ENCODE measurements at places on chromosomes 12 and 14.

- no peak for DNase-seq
Observed at GRCh38 chr12:12909228-12909994, 18.0 kb downstream of the GPRC5A start.

DNA sequence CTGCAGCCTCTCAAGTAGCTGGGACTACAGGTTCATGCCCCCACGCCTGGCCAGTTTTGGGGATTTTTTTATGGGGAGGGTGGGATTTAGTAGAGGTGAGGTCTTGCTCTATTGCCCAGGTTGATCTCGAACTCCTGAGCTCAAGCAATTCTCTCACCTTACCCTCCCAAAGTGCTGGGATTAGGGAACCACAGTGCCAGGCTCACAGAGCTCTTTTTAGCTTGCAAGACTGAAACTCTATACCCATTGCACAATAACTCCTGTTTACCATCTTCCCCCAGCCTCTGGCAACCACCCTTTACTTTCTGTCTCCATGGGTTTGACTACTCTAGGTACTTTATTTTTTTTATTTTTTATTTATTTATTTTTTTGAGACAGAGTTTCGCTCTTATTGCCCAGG is 25.7 kb upstream of the CDK17 start:
- no peak for DNase-seq

- DNase-seq = no peak
Observed at GRCh38 chr14:55662752-55663151, 82.7 kb downstream of the KTN1 start.

DNA sequence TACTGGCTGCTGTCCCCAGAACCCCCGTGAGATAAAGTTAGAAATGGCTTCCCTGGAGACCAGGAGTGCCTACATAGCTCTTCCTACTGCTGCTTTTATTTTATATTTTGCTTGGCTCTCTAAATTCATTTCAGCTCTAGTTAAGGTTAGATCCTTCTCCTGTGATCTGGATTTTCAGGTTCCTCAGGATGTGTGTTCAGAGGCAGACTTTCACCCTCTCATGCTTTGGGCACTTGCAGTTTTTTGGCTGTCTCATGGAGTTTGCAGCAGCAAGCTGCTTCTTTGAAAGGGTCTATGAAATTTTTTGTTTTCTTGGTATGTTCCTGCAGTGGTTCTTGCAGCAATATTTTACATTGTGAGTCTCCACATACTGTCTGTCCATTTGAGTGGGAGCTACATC is 93.3 kb downstream of the ATP23 start:
- DNase-seq = no peak

DNA sequence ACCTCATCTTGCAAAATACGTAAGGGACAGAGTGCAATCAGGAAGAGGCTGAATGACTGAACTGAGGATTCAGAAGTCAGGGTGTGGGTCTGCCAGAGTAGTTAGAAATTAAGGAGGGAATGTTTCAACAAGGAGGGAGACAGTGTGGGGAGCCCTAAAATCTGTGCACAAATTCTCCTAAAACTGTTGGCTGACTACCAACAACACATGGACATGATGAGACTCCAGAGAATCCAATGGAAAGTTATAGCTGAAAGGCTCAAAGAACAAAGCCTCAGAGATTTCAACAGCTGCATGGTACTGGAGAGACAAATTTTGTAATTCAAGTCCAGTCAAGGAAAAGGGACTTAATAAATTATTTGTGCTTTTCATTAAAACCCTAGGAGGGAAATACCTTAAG is 36.1 kb upstream of the NEDD1 start:
- DNase-seq = no peak

DNA sequence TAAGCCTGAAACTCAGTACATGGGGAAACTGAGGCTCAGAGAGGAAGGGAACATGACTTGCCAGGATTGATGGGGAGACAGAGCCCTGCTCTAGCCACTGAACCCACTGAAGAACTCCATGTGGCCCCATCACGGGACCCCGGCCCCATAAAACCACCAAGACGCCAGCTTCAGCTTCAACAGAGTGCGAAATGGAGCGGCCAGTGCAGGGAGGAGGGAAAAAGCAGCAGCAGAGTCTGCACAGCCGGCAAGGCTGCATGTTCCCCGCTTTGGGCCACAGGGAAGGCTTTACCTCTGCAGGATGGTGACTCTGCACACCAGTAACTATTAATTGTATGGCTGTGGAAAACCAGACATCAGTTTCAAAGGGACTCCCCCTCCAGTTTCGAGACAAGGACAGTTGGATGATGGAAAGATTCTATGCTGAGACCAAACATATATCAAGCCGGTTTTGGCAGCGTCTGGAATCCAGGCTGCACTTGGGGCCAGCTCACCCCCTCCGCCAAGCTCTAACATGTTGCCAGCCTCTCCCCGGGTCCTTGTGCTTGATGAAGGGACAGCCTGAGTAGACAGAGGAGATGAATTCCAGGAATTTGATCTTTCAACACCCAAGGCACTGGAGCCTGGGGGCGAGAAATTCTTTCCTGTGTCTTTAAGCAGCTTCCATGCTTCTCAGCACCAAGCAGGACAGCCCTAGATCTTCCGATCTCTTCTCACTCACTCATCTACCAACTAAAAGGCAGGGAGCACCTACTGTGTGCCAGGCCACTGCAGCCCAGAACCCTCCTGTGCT is 55.7 kb upstream of the BCL11B start:
- no peak for DNase-seq

GRCh38 chr14:70754991-70755390 is 54.3 kb downstream of the MAP3K9 start:
- no peak for DNase-seq

GRCh38 chr14:82009076-82009475 is 475.4 kb upstream of the SEL1L start:
- no peak for DNase-seq

DNA sequence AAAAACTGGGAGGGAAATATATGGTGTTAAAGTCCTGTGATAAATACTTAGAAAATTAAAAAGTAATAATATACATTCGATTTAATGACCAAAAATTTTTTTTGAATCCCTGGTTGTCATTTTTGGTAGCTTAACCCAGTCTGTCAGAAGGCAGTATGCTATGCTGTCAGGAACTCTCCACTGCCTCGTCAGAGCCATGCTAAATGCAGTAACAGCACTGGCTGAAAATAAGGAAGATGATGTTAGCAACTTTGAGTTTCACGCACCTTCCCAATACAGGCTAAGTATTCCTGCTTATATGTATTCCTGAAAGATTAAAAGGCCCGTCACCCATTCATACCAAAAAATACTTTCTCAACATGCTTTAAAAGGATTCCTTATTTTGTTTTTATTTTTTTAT is 34.2 kb downstream of the SAV1 start:
- no peak for DNase-seq

- no peak for DNase-seq
Observed at GRCh38 chr14:81638656-81639280, 105.1 kb upstream of the SEL1L start.

GRCh38 chr12:2895051-2895451 is 4.4 kb downstream of the TULP3 start:
- no peak for DNase-seq

GRCh38 chr12:123253641-123254459 is 17.8 kb downstream of the CDK2AP1 start:
- DNase-seq = no peak

DNA sequence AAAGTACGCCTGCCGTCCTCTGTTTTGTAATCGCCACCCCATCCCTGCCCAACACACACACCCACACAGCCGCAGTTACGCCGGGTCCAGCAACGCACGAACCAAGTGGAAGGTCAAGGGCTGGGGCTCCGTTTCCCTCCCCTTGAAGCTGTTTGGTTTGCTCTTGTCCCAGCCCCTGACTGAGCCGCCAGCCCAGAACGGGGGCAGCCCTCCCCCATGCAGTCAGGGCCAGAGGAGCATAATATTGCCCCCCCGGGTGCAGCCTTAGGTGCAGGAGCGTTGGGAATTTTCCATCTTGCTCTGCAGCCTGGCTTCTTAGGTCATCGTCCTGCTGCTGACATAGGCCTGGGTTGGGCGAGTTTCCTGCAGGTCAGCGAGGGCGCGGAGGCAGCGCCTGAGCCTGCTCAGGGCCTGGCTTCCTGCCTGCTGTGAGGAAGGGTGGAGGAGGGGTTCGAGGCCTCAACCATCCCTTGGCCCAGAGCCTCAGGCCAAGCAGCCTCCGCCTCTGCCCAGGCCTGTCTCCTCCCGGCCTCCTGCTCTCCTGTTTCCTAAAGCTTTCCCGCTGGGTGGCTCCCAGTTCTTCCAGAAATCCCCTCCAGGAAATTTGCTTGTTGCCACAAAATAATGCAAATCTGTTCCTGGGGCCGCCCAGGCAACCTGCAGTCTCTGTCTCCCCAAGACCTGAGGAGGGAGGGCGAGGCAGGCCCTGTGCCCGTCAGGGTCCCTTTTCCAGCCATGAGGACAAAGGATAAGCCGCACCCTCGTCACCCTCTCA is 44.5 kb downstream of the PSMA6 start:
- no peak for DNase-seq

GRCh38 chr12:108199106-108199505 is 70.0 kb downstream of the WSCD2 start:
- DNase-seq = no peak

DNA sequence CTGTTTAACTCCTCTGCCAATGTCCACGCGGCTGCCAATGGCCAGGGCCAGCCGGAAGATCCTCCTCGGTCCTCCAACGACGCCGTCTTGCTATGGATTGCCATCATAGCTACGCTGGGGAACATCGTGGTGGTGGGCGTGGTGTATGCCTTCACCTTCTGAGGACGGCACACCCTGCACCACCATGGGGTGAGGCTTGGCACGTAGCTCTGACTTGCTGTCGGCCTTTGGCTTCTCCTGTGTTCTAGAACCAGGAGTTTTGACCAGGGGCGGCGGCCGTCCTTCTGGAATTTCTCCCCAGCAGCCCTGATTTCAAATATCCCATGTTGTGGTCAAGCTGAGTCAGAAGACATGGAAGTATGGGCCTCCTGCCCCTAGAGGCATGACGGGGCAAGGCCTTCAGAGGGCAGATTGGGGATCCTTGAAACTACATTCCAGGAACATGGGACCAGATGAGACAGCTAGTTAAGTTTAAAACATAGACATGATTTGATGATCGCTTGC is 47.5 kb downstream of the C14orf132 start:
- no peak for DNase-seq

DNA sequence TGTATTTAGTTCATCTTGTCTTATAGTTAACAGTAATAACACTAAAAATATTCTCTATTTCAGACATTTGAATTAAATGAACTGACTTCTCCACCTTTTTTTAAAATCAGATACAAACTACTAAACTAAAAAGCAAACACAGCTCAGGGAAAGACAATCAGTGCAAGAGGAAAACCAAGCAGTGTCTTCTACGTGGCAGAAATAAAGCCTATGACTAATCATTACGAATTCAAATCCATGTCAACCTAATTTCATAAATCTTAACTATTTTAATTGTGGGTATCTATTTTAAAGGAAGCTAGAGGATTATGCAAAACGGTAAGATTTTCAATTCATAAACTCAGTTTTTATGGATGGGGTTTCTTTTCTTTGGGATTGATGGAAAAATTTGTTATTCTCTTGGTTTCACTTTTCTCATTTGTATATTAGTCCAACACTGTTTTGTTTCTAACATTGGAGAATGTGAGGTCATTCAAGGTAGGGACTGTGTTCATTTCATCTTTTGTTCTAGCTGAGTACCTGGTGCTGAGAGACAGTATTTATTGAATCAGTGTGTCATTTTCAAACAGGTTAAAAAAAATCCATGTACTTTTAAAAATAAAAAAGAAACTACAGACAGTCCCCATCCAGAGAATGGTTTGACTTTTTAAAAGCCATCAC is 12.8 kb upstream of the PALS1 start:
- no peak for DNase-seq

GRCh38 chr12:94297876-94298505 is 149.6 kb downstream of the PLXNC1 start:
- DNase-seq = no peak

All from activated CD4-positive, alpha-beta T cell treated with anti-CD3 and anti-CD28 coated beads, Interleukin-2, amount 50 U/mL, for 4 hours (primary cell).